ENCODE measurements at places on chromosomes 7 and 10. TPM values are rescaled to one million over a fixed set of nuclear protein-coding genes. Genes with fewer than 3 reads are reported as not detected.

GRCh38 chr7:135728136-135728669, at the start of gene SLC13A4:
SLC13A4 (minus strand) TSS chr7:135728186; CDS start chr7:135727496, 690 bp downstream.
- peak; percentile 72 for DNase-seq

- no peak for DNase-seq
Observed at GRCh38 chr7:41886901-41887311, 184.0 kb upstream of the INHBA start.

DNA sequence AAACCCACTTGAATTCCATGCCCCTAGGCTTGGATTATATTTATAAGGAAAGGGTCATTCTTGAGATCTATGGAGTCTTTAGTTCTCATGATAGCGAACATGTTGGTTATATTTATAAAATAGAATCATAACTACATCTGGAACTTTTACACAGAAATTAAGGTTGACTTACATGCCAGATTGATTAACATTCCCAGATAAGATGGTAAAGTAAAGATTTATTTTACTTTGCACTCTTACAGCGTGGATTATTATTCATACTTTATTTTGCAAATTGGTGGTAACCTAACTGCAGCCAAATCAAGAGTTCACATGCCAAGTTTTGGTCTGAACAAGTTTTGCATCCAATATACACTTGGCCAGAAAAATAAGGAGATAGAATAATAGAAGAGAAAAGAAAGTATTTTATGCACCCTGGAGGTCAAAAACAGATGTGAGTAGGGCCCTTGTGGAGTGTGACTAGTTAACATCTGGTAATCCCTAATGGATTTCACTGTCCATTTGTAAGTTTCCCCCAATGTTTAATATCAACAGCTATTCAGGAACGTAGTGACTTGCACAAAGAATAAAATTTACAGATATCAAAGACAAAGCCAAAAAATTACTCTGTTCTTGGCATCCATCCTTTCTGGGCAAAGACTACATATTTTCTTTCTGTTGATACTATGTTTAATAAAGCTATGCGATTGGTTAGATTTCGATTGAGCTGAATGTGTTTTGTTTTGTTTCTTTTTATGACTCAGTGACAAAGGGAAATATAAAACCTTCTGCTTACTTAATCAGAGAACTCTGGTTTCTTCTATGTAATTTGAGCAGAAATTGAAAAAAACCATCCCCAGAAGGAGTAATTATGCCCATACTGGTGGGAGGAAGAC, 10.1 kb upstream of the TMEM26 start:
- no peak for DNase-seq

- DNase-seq: no peak
Observed at GRCh38 chr7:156832195-156832877, 60.6 kb downstream of the LMBR1 start.

DNA sequence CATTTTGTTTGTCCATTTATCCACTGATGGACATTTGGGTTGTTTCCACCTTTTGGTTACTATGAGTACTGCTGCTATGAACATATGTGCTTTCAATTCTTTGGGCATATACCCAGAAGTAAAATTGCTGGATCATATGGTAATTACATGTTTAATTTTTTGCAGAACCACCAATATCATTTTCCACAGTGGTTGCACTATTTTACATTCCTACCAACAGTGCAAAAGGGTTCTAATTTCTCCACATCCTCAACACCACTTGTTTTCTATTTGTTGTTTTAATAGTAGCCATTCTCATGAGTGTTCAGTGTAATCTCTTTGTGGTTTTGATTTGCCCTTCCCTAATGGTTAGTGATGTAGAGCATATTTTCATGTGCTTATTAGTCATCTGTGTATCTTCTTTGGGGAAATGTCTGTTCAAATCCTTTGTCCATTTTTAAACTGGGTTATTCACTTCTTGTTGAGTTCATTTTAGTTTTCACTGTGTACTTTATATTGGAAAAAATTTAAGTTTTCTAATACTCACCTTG, 101.9 kb downstream of the HIBADH start:
- no peak for DNase-seq

GRCh38 chr10:126618466-126618865, 52.0 kb downstream of the C10orf90 start:
- no peak for DNase-seq

DNA sequence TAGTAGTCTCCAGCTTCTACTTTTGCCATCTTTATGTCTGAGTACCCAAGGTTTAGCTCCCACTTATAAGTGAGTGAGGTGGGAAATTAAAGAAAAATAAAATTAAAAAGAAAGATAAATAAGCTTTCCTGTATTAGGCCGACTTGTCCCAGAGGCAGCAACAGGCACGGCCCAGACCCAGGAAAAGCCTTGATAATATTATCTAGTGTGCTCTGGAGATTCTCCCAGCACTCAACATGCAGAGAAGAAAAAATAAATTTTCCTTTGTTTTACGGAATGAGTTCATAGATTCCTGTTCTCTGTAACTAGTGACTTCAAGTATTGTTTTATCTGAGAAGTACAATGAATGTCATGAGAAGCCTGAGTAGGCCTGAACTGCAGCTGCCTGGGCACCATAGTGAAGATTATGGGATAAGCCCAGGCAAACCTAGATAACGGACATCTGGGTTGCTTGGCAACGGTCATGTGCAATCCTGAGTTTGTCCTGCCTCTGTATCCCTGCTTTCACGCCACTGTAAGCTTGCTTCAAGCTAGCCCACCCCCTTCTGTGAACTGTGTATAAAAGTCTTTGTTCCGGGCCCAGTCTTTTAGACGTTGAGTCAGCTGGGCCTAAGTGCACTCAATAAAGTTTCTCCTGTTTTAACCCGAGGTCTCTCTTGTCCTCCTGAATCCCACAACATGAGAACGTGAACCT, 6.4 kb downstream of the ATE1 start:
- DNase-seq: no peak

GRCh38 chr10:47361293-47361692, 13.1 kb downstream of the RBP3 start:
- peak; percentile 89 for DNase-seq

GRCh38 chr10:43383204-43383971, 12.0 kb downstream of the FXYD4 start:
- DNase-seq: no peak

GRCh38 chr10:113126229-113127201, 176.5 kb downstream of the TCF7L2 start:
- DNase-seq: peak; percentile 71

- no peak for DNase-seq
Observed at GRCh38 chr10:30509508-30509907, 75.5 kb downstream of the MAP3K8 start.

MOGAT3 gene
- 0.81 TPM for total RNA-seq

GPR15LG gene
- total RNA-seq: not detected

POR gene
- 178 TPM for total RNA-seq

CALHM3 gene
- 0.18 TPM for total RNA-seq

Measured in WTC11 (cell line).